Endothelial cell (in vitro differentiated cells): ENCODE measurements at places on chromosomes 4 and X.

- no peak for DNase-seq
Measured at GRCh38 chr4:2651546-2651945, 104.6 kb downstream of the TNIP2 start.

GRCh38 chrX:119622356-119623232 is 16.4 kb upstream of the NKRF start:
- DNase-seq: no peak

- no peak for DNase-seq
Measured at GRCh38 chr4:54215379-54216077, 13.6 kb upstream of the PDGFRA start.

GRCh38 chr4:8746523-8747466 is 124.8 kb downstream of the HMX1 start:
- DNase-seq: no peak

- DNase-seq: no peak
Measured at GRCh38 chr4:40232610-40233009, 35.8 kb downstream of the RHOH start.

- DNase-seq: no peak
Measured at GRCh38 chrX:129239371-129239770, 283.9 kb downstream of the SMARCA1 start.

DNA sequence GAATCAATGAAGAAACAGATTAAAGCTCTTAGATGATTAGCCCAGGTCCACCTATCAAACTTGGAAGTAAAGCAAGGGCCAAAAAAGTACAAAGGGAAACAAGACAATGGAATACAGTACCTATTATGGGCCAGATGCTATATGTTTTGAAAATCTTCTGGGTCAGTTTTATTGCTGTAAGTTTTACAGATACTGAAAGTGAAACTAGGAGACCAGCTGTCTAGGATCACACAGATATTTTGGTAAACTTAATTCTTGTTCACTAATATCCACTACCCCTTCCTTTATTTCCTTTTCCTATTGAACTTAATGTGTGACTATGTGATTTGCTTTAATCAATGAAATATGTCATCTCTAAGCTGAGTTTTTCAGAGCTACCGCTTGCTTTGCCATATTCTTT is 505.4 kb upstream of the PITX2 start:
- DNase-seq: no peak

- DNase-seq: no peak
Measured at GRCh38 chr4:38491854-38492478, 172.0 kb upstream of the KLF3 start.

DNA sequence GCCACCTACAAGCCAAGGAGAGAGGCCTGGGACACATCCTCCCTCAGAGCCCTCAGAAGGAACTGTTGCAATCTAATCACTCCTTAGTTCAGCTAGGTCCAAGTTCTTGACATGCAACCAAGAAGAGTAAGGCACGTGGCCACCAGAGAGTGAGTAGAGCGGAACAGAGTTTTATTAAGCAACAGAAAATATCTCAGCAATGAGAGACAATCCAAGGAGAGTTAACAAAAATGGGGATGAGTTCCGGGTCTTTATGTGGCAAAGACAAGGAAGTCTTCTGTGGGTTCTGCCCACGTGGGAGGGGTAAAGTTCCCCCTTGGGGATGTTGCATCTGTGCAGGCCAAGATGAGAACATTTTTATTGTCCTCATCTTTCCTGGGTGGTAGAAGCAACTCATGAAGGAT is 38.5 kb upstream of the PROM1 start:
- no peak for DNase-seq

DNA sequence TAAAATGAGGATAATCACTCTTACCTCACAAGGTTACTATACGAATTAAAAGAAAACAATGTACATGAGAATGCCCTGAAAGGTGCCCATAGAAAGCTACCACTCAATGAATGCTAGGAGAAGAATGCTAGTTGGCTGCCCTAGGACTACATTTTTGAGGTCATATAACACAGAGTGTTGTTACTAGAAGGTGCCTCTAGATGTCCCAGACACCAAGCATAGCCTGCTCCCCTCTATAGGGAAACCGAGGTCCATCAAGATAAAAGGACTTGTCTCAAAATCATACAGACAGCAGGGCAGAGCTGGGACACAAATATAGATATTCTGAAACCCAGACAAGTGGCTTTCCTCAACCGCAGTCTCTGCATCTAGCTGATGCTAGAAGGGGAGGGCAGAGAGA is 147.0 kb upstream of the ARHGEF9 start:
- no peak for DNase-seq

DNA sequence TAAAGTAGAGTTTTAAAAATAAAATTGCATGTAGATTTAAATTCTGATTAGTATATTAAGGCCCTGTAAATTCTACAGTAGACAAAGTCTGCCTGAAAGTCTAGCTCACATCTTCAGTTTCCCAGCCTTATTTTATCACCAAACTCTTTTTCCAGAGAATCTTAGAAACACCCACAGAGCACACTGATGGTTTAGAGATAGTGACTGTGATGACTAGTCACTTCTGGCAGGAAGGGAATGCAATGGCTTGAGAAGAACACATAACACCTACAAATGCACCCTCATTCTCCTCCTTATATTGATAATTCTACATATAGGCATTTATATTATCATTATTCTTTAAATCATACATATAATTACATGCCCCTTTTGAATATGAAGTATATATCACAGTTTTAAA is 232.9 kb downstream of the ARAP2 start:
- DNase-seq: no peak

DNA sequence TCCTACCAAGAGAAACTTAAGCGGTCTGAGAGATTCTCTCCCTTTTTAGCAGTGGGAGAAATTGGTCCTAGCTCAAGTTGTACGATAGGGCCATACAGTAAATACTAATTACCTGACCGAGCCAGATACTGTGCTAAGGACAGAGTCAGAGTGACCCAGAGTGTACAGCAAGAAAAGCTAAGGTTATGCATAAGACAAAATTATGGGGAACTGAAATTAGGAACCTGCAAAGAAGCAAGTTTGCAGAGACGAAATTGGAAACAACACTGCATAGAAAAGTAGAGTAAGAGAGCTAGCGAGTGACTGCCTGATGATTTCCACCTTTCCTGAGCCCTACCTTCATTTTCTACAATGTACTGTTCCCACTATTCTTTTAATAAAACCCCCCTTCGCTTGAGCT is 278.1 kb downstream of the NKX6-1 start:
- no peak for DNase-seq

DNA sequence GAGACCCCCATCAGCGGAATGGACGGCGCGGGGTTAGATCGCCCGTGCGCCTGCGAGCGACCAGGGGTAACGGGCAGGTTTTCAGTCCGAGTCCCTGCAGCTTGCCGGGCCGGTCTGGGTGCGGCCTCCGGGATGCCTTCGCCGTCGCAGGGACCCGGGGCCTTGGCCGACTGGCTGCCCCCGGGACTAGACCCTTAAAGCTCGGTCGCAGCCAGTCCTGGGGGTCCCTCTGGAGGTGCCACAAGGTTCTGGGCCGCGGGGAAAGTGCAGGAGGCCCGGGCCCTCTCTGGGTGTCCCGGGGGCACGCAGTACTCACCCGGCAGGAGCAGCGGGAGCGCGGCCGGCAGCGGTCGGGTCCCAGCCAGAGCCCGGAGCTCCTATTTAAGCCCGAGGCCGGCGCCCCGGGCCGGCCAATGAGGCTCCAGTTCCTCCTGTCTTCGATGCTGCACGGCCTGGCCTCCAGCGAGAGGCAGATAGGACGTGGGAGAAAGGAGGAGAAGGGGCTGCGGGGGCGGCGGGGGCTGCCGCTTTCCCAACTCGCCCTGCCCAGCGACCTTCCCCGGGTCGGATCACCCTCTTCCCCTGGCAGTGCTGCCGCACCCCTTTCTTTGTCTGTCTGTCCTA is at the start of gene SPON2:
TSS of gene SPON2 (minus strand) at position 356 of the 624 bp plus-strand sequence.
- DNase-seq: no peak
